ENCODE measurements at places on chromosomes 6 and 20. TPM values are rescaled to one million over a fixed set of nuclear protein-coding genes. Genes with fewer than 3 reads are reported as not detected.

SAMD10 gene
- 1.1 TPM for total RNA-seq

EFCAB8 gene
- total RNA-seq: 0.28 TPM

SHLD1 gene
- total RNA-seq: 2.7 TPM

MCM3 gene
- total RNA-seq: 24.5 TPM

JPH2 gene
- total RNA-seq: 121 TPM

HSPA1A gene
- 157 TPM for total RNA-seq

MUC21 gene
- not detected for total RNA-seq

PRR18 gene
- not detected for total RNA-seq

MCUR1 gene
- total RNA-seq: 24.2 TPM

C20orf144 gene
- not detected for total RNA-seq

CALHM4 gene
- not detected for total RNA-seq

ID1 gene
- total RNA-seq: 117 TPM

TBX18 gene
- 42.3 TPM for total RNA-seq

TFAP2C gene
- 0.23 TPM for total RNA-seq

HEY2 gene
- 9.2 TPM for total RNA-seq

THBS2 gene
- 373 TPM for total RNA-seq

DLL1 gene
- total RNA-seq: 14.1 TPM

SIGLEC1 gene
- 41.1 TPM for total RNA-seq

CST4 gene
- not detected for total RNA-seq

SLC25A27 gene
- total RNA-seq: 14.9 TPM

KCTD20 gene
- 52.6 TPM for total RNA-seq

EPPIN gene
- total RNA-seq: not detected

DAAM2 gene
- 62.7 TPM for total RNA-seq

TMEM14C gene
- 105 TPM for total RNA-seq

LINC00237 gene
- not detected for total RNA-seq

CTCFL gene
- not detected for total RNA-seq

HLA-DMA gene
- total RNA-seq: 16.1 TPM

HCK gene
- total RNA-seq: 12.7 TPM

COL12A1 gene
- total RNA-seq: 219 TPM

FBXO5 gene
- 4.6 TPM for total RNA-seq

NINL gene
- 4.2 TPM for total RNA-seq

AAR2 gene
- total RNA-seq: 21.4 TPM

TAGAP gene
- 2.3 TPM for total RNA-seq

Measured in posterior vena cava (tissue), 2 donors.